Smooth muscle cell of the brain vasculature (primary cell): ENCODE measurements at places on chromosomes 6 and 20.

- DNase-seq: no peak
Observed at GRCh38 chr6:27679308-27679963, 206.5 kb upstream of the ZNF184 start.

DNA sequence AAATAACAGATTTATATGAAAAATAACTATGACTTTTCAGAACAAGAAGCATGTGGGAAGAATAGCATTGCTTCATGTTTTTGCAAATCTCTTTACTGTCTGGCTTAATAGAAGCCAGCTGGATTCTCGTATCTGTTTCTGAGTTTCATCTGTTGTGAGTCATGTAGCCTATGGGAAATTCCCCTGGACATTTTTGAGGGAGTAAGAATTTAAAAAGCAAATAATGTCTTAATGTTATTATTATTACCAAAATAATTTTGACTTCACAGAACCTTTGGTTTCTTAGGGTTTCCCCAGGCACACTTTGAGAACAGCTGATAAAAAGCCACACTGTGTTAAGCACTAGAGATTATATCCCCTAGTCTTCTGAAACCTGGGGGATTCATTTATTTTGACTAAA is 75.8 kb downstream of the SYCP2L start:
- DNase-seq: peak; percentile 74

DNA sequence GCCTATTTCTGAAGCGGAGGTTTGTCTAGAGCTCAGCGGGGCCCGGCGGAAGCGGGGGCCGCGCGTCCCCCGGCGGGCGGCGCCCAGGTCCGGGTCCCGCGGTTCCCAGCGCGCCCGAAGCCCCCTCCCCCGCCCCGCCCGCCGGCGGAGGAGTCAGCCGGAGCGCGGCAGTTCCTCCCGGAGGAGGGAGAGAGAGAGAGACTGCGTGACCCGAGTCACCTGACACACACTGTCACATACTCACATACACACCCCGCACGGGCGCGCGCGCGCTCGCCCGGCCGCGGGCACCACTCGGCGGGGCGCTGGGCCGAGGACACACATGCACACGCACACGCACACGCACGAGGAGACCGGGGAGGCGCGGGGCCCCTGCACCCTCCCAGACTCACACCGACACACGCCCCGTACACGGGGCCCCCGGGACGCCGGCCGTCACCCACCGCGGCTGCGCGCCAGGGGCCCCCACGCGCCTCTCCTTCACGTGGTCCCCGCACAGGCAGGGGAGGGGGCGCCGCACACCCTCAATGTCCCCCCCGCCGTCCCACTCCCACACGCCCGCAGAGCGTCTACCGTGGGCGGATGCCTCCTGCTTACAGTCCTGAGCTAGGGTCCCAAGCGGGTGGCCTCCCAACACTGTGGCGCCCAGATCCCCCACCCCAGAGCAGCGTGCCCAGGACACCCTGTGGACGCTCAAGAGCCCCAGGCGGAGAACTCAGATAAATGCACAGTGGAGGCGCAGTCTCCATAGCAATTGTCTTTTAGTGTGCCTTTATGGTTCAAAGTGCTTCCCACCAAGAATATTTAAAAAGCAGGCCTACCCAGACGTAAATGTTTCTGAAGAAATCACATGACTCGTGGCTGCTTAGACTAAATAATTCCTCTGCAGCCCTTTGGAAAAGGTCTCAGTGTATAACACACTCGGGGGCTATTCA is at the start of gene RRAGD:
RRAGD (minus strand) TSS at position 203 of the 935 bp plus-strand sequence. CDS start 280 bp downstream, outside the sequence.
- no peak for DNase-seq

GRCh38 chr6:41036186-41036585 is 2.8 kb downstream of the UNC5CL start:
- no peak for DNase-seq

DNA sequence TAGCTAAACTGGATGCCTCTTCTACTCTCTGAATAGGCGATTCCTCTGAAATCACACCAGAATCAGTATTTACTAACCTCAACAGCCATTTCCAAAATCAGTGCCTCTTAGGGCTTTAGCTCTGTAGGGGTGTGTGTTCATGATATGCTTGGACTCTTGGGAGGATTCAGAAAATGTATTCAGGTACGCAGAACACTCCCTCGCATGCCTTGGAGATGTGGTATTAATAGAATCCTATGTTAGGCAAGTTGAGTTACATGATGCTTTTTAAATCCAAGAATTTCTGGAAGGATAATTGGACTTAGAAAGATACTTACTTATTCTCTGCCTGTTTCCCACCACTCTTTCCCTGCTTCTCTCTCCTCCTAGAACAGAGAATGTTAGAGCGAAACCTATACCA is 31.8 kb upstream of the PBOV1 start:
- DNase-seq: no peak
